ENCODE measurements at places on chromosomes 6 and 20.
A peak's percentile ranks its signal among the peaks of the same experiment; 100 is the strongest.

DNA sequence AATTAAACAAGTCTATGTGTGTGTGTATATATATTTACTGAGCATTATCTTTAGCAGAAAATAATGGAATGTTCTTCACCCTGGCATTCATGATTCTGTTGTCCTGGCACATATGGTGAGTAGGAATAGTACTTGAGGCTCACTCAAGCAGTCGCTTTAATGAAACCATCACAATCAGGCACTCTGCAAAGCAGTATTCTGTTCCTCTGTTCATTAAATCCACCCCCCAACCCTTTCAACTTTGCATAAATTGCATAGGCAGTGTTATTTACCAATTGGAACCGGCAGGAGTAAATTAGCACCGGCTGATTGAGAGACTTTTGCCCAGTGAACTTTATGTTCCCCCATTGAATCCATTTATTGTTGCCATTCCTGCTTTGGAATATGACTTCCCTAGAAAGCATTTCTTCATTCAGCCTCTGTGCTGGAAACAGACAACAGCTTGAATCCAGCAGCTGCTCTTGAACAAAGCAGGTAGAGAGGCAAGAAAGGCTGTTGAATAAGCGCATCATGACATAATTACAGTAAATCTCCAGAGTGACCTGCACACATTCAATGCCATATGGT lies 268.0 kb upstream of the RNF217 start:
- DNase-seq: no peak

DNA sequence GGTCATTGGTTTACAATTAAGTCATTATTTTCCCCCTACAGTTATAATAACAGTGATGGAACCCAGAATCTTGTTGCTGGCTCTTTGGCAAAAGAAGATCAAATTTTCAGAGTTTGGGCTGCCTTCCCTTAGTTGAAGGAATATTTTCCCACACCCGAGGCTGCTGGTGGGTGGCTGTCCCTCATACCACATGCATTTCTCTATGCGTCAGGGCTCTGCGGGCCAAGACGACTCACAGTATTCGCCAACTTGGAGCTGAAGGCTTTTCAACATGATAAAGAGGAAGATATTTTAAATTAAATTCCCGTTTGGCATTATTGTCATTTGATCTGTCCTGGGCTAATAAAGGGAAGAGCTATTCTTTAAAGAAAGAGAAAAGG lies 102.2 kb upstream of the SASH1 start:
- no peak for DNase-seq

DNA sequence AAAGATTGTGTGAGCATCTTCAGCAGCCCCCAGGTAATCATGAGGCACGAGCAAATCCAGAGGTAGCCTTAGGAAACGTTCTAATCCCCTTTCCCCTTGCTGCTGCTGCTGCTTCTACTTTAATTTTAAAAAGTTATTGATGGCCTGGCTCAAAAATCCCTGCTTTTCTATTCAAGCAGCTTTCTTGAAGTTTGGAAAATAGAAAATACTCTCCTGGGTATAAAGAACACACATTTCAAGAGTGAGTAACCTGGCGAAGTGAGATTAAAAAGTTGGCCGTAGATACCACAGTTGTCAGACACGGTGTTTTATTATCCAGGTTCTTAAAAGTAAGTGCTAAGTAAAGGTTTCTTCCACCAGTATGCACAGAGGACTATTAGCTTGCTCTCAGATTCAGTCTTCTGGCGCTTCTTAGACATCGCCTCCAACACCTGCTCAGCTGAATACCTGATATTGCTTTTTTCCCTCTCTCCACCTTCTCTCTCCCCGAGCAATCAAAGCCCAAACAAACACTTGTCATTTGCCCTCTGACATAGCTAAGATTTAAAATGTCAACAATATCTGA lies 150.7 kb downstream of the EDN3 start:
- no peak for DNase-seq

- peak; percentile 36 for DNase-seq
Observed at GRCh38 chr6:147099974-147100373, 104.2 kb upstream of the STXBP5 start.

DNA sequence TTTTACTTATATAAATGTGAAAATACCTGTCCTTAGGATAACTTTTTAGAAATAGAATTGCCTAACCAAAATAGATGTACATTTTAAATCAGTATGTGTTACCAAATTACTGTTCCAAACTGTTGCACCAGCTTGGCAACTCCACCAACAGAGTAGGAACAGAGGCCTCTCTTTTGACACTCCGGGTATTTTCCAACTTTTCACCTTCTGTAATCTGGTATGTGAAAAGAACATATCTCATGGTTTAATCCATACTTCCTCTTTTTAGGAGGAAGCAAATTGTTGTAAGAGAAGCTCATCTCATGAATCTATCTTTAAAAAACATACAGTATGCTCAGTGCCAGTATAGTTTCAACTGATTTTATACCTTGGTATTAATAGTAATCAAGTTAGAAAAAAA lies 24.9 kb downstream of the RNF144B start:
- peak; percentile 64 for DNase-seq

DNA sequence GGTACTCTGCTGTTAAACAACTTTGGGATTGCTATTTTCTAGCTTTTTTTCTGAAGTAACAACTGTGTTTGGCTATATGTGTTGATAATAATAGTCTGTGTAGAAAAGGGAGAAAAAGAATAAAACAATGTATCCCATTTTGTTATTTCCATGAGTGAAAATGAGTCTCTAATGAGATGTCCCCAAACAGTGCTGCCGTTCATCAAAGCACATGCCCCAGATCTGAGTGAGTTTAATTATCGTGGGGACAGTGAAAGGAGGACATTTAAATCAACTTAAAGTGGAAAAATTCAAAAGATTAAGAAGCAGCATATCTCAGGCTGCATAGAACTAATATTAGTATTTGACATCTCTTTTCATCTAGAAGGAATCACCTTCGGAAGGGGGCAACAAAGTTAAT lies 59.6 kb downstream of the NCOA7 start:
- DNase-seq: no peak

DNA sequence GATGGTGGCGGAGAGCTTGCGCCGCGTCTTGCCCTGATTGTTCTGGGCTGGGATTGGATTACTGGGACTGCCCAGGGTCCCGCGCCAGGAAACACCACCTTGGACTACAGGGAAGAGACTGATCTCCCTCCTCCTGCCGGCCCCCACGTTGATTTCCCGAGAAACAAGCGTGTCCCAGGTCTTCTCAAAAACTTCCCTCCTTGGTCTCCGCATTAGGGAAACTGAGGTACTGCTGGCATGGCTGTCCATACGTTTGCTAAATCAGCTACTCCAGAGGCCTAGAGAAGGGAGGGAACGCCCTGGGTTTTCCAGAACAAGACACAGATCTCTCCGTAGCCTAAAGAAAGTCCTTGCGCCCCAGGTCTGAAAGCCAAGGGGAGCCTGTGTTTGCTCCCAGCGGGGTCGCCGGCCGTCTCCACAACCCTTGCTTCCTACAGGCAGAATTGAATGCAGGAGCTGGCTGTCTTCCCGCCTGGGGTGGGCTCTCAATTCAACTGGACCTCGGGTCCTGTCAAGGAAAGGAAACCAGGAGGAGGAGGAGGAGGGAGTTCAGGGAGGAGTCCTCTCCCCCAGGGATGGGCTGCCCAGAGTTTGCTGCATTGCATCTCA lies 29.2 kb downstream of the TFAP2A start:
- no peak for DNase-seq

GRCh38 chr20:17909869-17910321 lies 58.7 kb downstream of the SNX5 start:
- DNase-seq: no peak

GRCh38 chr6:11785415-11785773 lies 6.8 kb upstream of the ADTRP start:
- DNase-seq: no peak

DNA sequence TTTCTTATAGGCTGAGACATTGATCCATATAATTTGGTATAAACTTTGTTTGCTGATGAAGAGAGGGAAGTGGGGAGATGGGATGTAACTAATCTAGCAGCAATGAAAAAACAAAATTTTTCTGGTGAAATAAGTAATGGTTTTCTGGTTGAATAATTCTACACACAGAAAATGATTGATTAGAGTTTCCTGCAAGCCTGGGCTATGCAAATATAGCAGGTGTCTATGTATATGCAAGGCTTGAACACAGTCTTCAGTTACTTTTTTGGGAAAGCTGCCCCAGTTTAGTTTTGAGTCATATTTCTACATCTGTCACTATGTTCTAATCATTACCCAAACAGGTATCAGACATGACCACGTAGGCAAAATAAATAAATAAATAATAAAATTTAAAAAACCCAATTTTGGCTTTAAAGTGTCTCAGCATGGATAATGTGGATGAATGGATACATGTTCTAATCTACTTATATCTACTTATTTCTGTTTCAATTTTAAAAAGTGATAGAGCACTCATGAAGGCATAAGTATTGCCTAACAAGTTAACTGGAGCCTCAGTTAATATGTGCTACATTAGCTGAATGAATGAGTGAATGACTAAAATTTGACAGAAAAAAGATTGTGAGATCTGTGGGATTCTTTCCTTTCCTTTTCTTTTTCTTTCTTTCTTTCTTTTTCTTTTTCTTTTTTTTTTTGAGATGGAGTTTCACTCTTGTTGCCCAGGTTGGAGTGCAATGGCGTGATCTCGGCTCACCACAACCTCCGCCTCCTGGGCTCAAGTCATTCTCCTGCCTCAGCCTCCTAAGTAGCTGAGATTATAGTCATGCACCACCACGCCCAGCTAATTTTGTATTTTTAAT lies 37.2 kb upstream of the TFB1M start:
- DNase-seq: no peak

- no peak for DNase-seq
Observed at GRCh38 chr20:64154590-64155257, 9.5 kb upstream of the MYT1 start.

- no peak for DNase-seq
Observed at GRCh38 chr6:5525209-5525608, 263.9 kb downstream of the FARS2 start.

DNA sequence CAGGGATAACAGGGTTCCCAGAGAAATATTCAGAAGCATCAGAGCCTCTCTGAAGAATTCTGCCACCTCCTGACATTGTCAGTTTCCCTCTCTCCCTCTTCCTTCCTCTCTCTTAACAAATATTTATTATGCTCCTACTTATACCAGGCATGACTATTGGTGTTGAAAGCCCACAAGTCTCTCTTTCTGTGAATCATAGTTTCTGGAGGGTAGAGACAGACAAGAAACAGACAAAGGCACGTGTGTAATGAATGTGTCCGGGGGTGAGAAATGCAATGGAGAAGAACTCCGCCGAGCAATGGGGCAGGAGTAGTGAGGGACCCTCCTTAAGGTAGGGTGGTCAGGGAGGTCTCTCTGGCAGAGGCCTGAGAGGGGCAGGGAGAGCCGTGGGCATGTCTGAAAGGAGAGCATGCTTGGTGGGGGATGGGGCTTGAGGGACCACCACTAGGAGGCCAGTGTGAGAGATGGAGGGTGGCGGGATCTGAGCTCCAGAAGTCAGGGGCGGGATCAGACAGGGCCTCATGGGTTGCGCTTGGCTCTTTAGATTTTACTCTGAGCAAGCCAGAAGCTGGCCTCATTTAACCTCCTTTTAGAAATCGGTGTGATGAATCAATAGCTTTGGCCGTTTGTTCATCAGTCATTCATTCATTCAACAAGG lies 57.3 kb downstream of the EYA2 start:
- no peak for DNase-seq

GRCh38 chr20:48717680-48718223 lies 110.0 kb downstream of the PREX1 start:
- no peak for DNase-seq

- no peak for DNase-seq
Observed at GRCh38 chr6:23478312-23478711, 647.7 kb upstream of the NRSN1 start.

- no peak for DNase-seq
Observed at GRCh38 chr6:16201706-16202105, 36.7 kb upstream of the GMPR start.

DNA sequence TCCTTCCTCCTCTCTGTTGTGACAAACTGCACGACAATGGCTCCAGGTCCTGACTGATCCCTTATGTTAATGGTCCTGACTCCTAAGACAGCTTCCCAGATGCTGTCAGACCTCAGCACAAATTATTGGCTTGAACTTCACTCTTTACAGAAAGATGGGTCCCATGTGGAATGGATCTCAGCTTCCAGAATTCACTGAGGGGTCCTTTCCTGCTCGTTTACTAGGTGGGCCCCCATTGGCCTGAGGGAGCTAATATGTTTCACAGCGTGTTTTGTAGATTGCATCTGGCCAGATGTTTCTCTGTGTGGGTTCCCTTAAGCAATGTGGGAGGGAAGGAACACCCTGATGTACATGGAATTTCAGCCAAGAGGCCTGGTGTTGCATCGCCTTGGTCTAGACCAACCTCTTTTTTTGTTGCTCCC lies 826.6 kb downstream of the MAFB start:
- no peak for DNase-seq

DNA sequence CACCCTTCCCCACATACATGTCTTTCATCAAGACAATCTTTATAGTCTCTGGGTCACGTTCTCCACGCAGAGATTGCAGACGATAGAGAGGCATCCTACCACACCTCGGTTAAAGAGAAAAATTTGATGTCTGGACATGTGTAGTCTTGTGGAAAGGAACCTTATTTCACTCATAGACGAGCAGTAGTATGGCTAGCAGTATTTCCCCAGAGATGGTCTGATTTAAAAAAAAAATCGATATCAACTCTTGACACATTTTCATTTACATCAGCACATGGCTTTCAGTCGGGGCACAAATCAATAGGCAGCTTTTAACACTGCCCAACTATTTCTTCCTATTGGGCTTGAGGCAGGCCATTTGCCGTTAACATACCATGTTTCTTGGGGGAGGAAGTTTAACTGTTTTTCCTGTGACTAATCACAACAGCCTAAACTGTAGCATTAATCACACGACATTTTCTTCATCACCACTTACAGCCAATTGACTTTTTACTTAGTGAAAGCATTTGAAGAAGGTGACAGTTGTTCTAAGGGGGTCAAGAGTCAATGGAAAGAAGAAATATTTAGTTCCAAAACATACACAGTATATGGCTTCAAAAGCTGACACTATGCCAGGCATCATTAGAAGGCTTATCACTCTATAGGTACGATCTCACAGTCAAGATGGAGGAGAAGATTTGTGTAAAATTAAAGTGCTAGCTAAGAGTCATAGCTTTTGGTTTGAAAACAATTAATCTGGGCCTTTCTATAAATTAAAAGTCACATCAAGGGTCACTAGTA lies 129.5 kb upstream of the HDAC2 start:
- DNase-seq: no peak

- DNase-seq: peak; percentile 77
Observed at GRCh38 chr6:75266716-75267291, 17.8 kb downstream of the TMEM30A start.

- DNase-seq: peak; percentile 86
Observed at GRCh38 chr6:35728683-35729678, 7.9 kb upstream of the ARMC12 start.

- no peak for DNase-seq
Observed at GRCh38 chr6:125839879-125840278, 49.1 kb downstream of the NCOA7 start.

DNA sequence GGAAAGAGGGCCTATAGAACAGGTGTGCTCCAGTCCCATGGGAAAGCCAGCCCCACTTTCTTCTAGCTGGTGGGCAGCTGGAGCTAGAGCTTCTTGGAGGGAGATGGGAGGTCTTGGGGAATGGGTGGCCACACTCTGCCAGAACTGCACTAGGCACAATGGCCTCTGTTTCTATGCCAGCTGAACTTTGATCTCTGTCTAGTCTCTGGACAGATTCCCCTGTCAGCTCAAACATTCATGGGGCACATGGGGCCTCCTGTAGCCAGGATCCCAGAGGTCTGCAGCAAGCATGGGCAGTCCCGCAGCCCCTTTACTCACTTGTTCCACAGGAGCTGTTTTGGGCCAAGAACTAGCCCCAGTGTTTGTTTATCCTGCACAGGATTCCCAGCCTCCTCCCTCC lies 591.3 kb upstream of the HS3ST5 start:
- DNase-seq: no peak
